Kidney (tissue), 22 donors: ENCODE measurements at places on chromosomes 5 and 9. TPM values are rescaled to one million over a fixed set of nuclear protein-coding genes. Genes with fewer than 3 reads are reported as not detected.

Gene FBXW11
- 16.0 TPM for polyA plus RNA-seq

Gene SLC45A2
- 0.22 TPM for polyA plus RNA-seq

Gene LTC4S
- polyA plus RNA-seq = 20.1 TPM

Gene SYNPO
- 46.3 TPM for polyA plus RNA-seq

Gene PCDHGA6
- polyA plus RNA-seq = 0.34 TPM

Gene COL23A1
- 4.1 TPM for polyA plus RNA-seq

Gene MLANA
- not detected for polyA plus RNA-seq

Gene C5orf24
- polyA plus RNA-seq = 18.2 TPM

Gene HSPB3
- polyA plus RNA-seq = not detected

Gene GFI1B
- polyA plus RNA-seq = not detected

Gene DPYSL3
- polyA plus RNA-seq = 7.1 TPM

GRCh38 chr5:141664733-141665461 lies 13.7 kb upstream of the FCHSD1 start:
- peak; percentile 77 for DNase-seq

- DNase-seq = no peak
Observed at GRCh38 chr5:22238047-22238446, 615.1 kb downstream of the CDH12 start.

GRCh38 chr5:110913221-110913620 lies 158.3 kb upstream of the TSLP start:
- no peak for DNase-seq

DNA sequence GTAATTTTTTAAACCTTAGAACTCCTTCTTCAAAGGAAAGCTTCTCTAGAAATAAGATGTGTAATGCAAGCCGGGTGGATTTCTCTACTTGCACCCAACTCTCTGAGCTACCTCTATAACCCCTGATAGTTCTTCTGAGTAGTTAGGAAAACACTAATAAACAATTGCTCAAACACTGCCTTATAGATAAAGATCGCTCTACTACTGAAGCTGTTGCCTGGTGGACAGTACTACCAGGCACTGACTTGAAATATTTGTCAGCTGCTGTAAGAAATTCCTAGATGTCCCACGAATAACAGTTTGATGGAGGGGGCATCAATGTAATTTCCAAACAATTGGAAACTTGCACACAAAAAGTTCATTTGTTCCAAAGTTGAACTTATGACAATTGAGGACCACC lies 42.0 kb downstream of the NR3C1 start:
- no peak for DNase-seq

- DNase-seq = no peak
Observed at GRCh38 chr5:41820150-41820549, 50.1 kb downstream of the OXCT1 start.

DNA sequence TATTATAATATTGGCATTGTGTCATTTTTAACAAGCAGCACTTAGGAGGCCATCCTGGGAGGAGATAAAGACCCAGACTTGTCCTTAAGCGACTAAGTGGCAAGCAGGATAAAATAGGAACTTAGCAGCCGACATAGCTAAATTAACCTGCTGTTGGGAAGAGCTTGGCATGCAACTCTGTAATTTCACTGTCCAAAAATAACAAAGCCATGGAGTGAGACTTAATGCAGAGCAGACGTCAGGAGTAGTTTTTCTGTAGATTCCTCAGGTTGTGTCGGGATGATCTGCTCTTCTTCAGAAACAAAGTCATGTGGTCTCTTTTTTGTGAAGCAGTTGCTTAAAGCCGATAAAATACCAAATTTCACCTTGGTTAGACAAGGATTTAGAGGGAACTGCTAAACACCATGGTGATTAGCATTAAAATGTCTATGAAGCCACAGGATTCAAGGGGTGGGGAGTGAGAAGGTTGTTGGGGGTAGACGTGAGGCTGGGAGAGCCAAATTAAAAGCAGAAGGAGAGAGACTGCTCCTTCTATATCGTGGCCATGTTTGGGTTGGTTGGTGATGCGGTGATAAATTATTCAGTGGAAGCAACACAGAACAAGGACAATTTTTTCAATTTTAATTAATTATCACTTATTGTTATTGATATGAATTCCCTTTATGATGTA lies 303.0 kb downstream of the CSNK1G3 start:
- DNase-seq = no peak

DNA sequence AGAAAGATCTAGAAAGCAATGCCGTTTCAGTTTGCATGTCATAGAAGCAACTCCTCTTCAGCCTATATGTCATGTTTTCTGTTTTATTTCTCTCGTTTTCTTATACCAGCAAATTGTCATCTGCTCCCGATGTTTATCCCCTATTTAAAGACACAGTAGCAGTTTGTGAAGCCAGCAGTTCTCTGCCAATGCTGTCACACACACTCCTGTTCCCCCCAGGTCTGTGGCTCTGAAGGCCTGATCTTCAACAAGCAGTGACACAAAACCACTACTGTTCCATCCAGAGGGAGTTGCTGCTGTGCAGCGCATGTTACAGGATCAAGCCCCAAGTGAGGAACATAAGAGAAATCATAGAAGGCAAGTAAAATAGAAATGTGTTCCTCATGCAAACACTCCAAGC lies 364.1 kb upstream of the SLC30A5 start:
- DNase-seq = no peak

- DNase-seq = no peak
Observed at GRCh38 chr9:107542411-107543157, 53.0 kb upstream of the KLF4 start.

DNA sequence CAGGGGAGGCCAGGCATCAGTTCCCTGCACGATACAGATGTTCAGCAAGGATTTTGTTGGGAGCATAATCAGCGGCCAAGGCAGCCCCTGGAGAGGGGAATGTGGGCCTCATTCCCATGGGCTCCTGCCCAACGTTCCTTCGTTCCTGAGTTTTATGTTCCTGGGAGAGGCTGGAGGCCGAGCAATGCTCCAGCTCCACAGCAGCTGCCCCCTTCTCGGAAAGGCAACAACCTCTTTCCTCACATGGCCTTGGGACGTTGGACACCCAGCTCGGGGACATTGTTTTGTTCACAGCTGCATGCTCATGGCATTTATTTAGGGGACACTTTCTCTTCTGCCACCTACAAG lies 63.8 kb upstream of the COL15A1 start:
- no peak for DNase-seq

GRCh38 chr5:139513852-139514485 lies 31.4 kb upstream of the STING1 start:
- no peak for DNase-seq

DNA sequence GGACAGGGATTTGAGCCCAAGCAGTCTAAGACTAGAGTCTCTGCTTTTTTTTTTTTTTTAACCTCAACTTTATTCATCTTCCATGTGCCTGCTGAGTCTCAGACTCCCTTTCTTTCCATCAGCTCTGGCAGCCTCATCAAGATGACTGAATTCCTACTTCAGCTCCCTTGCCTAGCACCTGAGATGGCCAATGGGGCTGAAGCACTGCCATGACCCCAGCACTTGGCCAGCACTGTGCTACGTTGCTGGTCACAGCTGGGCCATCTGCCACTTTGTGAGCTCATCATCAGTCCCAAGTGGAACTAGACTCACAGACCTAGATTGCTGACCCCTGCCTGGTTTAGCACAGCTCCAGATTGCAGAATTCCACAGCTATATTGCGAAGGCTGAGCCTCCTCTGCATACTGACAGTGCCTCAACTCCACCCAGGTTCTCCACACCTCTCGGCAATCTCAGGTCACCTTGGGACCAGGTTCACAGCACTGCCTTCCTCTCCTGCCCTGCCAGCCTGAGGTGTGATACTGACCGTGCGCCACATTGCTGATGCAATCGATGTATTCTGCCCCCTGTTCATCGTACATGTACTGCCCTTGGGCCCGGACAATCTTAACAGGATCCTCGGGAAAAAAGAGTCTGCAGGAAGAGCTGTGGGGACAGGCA lies 1.6 kb downstream of the PHYKPL start:
- DNase-seq = peak; percentile 66

GRCh38 chr5:86909418-86910295 lies 291.9 kb downstream of the COX7C start:
- no peak for DNase-seq

GRCh38 chr5:151820903-151821302 lies 49.1 kb downstream of the G3BP1 start:
- no peak for DNase-seq

DNA sequence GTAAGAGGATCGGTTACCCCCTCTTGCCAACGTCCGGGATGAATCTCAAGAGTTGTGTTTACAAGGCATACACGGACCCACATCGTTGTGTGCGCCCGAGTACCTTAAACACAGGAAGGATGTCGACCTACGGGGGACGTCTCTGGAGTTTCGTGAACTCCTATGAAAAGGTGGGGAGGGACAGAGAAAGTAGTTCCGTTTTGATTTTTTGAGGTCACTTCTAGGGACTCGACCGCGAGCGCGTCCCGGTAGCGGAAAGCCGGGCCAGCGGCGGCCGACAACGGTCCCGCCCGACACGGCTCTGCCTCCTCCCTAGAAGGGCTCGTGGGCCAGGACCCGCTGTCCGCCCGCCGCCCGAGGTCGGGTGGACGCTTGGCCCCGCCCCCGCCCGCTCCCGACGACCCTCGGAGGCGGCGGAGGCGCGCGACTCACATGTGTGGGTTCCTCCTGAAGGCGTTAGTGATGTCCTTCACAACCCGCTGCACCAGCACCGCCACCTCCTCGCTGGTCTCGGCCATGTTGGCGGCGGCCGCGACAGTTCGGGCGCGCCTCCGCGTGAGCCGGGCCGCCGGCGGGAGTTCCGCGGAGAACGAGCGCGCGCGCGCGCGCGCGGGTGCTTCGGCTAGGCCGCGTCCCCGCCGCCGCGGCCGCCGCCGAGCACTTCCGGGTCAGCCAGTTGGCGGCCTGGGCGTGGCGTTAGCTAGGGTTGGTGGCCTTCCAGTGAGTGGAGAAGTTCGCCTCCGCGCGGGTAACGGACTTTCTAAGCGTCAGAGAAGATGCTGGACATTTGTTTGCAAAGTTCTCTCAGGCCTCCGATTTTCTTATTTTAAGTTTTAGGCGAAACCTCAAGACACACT lies at the start of gene PTAR1:
PTAR1 (minus strand) TSS at position 591 of the 857 bp plus-strand sequence; CDS start at position 518, 73 bp downstream.
- DNase-seq = peak; percentile 95

GRCh38 chr5:135576075-135576599 lies 2.7 kb downstream of the CXCL14 start:
- DNase-seq = no peak

- no peak for DNase-seq
Observed at GRCh38 chr9:131126059-131126426, 657 bp downstream of the NUP214 start.

- no peak for DNase-seq
Observed at GRCh38 chr5:126052120-126052519, 371.1 kb upstream of the GRAMD2B start.

DNA sequence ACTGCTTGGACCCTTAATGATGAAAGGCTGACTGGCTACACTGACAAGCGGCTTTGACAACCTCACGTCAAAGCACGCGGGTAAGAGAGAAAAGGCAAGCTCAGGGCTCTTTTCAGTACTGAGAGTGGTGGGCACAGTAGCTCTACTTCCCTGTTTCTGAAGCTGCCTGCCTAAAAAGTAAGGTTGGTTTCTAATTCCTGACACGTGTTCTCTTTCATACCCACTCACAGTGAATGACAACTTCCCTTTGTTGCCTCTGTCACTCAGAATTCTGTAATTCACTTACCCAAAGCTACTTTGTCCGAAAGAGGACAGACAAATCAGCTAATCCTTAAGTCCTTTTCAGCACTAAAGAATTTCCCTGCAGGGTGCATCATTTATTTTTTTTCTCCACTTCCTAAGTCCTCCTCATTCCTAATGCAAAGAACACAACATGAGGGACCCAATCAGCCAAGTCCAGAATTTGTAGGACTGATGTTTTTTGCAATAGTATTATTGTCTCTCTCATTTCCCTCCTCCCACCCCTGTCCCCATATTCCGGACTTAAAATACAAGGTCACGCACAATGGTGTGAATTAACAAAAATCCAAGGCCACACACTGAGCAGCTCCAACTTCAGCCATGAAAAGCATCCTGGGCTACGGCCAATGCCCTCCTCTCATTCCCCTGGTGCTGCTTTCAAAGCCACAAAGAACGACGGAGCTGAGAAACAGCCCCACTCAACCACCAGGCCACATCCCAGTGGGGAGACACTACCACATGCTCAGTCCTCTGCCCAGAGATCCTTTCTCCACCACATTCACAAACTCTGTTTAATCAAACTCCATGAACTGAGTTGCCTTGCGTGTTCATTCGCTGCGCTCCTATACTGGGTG lies 221.0 kb downstream of the TSSK1B start:
- no peak for DNase-seq

DNA sequence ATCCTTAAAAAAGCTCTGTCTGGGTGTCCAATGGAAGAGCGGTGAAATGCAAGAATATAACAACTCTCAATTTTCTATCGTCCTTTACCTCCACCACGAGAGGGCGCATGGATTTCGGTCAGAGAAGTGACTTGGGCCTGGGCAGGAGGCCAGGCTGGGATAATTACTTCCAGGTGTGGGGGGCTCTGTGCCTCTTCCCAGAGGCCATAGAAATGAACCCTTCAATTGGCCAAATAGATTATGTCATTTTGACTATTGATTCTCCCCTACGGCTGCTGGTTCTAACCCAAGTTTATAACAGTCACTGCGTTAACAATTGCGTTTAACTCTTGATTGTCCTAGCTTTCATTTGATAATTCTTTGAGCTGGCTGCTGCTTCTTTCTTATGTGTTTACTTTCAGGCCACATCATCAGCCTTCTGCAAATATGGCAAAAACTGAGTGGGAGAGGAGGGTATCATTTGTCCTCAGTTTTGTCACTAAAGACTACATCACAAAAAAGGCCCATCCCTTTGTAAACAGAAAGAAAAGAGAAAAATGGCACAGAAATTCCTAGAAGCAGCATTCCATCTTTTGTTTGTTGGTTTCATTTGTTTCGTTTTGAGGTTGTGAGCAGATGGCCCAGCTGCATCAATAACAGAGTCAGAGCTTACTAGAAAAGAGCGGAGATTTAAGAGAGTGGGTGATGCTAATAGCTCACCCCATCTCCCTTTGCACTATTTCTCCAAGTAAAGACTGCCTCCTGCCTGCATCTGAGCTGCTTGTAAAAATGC lies 45.4 kb upstream of the ZFR start:
- peak; percentile 95 for DNase-seq

DNA sequence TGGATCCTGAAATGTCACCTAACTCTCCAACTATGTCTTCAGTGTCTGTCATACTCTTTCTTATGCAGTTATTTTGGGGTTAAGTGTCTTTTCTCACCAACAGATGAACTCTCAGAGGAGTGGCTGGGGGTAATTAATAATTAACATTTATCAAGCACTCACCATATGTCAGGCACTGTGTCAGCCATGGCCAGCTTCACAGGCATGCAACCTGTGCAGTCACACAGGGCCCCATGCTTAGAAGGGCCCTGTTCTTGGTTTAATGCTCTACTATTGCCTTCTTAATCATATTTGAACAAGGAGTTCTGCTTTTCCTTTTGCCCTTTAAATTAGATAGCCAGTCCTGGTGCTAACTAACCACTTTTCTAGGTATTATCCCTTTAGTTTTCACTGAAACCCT lies 3.4 kb upstream of the GRPEL2 start:
- DNase-seq = no peak
